Stimulated activated CD4-positive, alpha-beta T cell treated with anti-CD3 and anti-CD28 coated beads, TNF-alpha, amount 100 ng/mL, for 48 hours (primary cell): ENCODE measurements at places on chromosomes 11 and 22.

DNA sequence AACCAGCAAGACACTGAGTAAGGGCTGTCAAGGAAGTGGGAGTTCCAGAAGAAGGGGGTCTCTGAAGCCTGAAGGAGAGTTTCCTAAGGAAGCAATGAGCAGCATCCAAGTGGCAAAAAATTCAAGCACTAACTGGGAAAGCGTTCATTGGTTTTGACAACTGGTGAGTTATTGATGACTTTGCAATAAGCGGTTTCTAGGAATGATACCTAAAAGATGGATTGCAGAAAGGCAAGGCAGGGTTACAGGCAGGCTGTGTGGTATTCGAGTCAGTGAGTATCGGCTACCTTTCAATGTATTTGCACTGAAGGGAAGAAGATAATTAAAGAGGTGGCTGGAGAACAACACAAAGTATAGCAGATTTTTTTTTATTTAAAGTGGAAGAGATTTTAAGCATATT lies 59.3 kb upstream of the NCAM1 start:
- DNase-seq: no peak

- no peak for DNase-seq
These were observed 28.4 kb upstream of the PANX1 start for GRCh38 chr11:94100253-94100652.

DNA sequence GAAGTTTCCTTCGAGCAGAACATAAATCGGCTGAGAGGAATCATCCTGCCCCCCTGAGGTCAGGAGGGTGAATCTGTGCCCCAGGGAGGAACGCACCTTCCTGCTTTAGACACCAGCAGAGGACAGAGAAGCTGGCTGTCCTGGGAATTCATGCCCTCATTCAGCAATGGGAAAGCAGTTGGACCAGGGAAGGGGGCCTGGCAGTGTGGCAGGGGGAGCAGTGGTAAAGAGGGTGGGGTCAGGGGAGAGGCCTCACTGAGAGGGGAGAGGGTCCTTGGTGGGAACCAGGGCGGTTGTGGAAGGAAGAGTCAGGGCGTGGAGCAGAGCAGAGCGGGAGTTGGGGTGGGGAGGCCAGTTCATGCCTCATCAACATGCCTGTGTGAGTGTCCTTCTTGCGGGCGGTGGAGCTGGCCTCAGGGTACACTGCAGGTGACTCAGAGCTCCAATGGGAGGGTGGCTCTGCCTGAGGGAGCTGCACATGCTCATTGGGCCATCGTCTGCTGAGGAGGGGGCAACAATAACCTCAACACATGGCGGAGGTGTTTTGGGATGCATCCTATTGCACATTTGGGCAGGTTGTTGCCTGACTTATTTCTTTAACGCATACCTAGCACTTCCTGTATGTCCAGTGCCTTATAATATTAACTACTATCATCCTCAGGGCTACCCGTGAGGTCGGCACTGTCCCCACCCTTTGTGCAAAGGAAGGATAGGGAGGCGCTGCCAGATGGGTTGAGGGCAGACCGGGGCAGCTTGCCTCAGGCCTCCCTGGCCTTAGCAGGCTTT lies 23.2 kb downstream of the MED15 start:
- no peak for DNase-seq

- DNase-seq: no peak
These were observed 219.2 kb upstream of the PGR start for GRCh38 chr11:101348786-101349185.

DNA sequence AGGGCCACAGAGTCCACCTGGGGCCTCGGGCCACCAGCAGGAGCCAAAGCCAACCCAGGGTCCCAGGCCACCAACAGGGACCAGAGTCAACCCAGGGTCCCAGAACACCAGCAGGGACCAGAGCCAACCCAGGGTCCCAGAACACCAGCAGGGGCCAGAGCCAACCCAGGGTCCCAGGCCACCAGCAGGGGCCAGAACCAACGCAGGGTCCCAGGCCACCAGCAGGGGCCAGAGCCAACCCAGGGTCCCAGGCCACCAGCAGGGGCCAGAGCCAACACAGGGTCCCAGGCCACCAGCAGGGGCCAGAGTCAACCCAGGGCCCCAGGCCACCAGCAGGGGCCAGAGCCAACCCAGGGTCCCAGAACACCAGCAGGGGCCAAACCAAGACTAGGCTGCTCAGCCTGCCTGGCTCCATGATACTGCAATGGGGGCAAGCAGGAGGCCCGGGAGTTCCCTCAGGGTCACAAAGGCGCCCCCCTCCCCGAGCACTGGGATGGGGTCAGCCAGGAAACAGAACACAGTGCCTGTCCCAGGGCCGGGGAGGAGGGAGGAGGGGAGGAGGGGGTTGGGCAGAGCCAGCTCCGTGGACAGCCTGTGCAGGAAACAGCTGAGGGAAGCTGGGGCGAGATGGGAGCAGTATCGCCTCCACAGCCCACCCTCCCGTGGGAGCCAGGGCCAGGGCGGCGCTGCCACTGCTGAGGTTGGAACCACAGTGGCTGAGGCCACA lies 62.0 kb upstream of the PRR5 start:
- no peak for DNase-seq

- no peak for DNase-seq
These were observed 86.2 kb upstream of the OPCML start for GRCh38 chr11:133618544-133618943.

DNA sequence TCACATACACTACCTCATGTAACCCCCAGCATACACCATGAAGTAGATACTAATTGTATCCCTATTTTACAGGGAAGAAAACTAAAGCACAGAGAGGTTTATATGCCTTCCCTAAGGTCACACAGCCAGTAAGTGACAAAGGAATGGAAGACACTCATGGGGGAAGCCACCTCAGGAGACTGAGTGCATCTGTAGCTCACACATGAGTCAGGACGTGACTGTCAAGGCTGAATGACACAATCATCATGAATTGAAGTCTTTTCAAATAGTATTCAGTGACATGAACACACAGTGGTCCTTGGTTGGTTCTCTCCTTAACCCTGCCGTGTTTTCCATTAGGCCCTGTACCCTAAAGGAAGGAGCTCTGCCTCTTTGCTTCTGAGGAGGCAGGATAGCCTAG lies 463.0 kb downstream of the NTM start:
- no peak for DNase-seq
